ENCODE measurements at places on chromosomes 4 and X. TPM values are rescaled to one million over a fixed set of nuclear protein-coding genes. Genes with fewer than 3 reads are reported as not detected.

DNA sequence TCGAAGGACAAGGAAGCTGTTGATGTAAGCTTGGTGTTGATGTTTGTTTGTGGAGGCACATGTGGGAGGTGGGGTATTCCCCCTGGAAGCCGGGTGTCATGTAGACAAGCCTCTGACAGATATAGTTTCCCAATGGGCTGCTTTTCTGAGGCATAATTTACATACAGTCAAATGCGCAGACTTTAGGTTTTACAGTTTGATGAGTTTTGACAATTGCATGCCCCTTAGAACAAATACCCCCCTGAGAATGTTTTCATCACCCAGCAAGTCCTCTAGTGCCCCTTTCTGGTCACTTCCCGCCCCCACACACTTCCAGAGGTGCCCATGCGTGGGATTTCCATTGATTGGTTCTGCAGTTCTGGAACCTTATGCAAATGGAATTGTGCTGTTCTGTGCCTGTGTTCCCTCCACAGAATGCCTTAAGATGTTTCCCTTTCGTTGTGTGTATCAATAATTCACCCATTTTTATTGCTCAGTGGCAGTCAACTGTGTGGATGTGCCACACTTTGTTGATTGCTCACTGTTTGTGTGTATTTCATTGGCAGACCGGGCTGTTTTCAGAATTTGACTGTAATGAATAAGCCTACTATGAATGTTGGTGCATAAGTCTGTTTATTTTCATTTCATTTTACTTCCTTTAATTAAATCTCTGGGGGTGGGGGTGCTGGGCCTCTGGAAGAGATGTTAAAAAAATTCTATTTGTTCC lies 8.5 kb downstream of the EVC start:
- no peak for DNase-seq

DNA sequence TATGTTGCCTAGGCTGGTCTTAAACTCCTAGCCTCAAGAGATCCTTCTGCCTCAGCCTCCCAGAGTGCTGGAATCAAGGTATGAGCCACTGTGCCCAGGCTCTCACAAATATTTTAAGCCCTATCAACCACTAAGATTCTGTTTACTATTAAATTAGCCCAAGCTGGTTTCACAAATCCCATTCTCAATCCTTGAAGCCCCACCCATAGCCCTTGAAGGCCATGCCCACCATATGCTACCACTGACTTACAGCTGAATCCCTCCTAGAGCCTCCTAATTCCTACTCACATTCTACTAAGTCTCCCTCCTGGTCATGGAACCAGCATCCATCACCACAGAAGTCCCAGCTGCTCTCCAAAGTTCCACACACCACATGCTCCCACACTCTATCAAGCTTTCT lies 9.7 kb downstream of the GRIPAP1 start:
- no peak for DNase-seq

DNA sequence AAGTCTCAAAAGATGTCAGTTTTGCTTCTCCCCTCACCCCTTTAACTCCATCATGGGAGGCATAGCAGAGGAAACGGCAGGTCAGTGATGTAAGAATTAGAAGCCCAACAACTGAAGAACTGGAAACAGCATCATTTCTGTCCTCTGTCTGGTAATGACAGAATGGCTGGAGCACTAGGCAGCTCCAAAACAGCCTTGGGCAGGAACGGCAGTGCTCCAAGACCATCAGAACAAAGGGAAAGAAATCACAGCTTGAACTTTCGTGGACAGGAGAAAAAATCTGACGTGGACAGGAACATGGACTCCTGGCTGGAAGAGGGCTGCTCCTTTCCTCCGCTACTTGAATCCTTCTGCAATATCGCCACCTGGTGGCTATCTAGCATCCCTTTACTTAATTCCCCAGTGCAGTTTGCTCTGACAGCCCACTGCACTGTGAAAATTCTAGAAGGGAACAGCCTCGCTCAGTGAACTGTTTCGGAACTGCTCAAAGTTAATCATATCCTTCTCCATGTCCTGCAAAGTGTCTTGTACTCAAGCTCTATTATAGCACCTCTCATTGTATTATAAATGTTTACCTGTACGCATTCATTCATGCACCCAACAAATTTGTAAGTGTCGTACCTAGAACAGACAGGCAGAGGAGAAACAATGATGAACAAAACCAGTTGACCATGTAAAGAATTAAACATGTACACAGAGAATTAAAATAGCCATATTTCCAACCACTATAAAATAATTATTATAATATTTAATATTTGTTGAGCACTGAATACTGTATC lies 20.4 kb downstream of the SLC25A53 start:
- DNase-seq: no peak

DNA sequence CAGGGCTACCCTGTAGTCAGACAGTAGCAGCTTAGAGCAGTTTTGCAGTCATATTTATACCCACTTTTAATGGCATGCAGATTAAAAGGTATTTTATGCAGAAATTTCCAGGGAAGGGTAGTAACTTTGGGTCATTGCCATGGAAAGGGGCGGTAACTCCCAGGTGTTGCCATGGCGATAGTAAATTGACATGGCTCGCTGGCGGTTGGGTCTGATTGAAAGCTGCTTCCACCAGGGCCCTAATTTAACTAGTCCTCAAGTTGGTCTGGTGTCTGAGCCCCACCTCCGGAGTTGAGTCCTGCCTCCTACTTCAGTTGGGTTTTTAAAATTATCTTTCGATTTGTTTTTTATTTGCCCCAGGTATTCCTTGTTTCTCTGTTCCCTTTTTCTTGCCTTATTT lies 70.1 kb downstream of the NAA11 start:
- no peak for DNase-seq

- DNase-seq: no peak
Observed at GRCh38 chr4:178293601-178294000, 851.4 kb upstream of the AGA start.

DNA sequence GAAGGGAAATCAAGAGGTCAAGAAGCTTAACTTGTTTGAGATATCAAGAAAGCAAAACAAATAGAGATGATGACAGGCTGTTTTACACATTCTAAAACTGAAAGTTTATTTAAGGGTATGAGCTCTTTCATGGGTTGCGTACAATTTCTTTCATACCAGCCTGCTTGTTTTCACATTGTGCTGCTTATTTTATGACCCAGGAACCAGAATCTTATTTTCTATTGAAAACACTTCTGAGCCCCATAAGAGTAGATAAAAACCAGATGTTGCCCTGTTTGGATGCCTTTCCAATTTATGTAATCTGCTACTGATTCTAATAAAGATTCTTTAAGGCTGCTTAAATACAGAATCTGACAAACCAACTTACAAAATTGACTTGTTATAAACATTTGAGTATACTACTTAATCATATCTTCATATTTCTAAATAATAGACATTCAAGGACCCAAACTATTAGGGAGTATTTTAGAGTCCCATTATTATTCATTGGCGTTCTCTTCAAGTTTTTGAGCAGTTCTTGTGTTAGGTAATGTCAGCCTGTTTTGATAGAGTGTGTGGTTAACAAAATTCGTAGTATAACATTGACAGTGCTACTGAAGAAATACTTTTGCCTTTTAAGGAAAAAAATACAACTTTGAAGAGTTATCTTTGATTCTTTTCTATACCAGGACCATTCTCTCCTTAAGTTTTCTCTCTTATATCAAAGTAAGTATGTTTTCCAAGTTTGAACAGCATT lies 74.4 kb downstream of the PDLIM5 start:
- no peak for DNase-seq

DNA sequence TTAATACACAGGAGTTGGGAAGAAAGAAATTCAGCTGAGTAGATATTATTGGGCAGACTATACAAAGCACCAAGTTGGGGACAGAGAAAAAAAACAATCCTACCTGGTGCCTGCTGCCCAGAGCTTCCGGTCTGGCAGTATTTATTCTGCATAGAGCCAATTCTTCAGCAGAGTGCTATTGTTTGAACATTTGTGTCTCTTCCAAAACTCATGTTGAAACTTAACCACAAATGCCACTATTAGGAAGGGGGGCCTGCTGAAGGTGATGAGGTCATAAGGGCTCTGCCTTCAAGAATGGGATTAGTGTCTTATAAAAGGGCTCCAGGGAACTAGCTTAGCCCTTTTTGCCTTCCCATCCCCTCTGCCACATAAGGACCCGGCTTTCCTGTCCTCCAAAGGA lies 136.2 kb downstream of the EVC2 start:
- DNase-seq: no peak

DNA sequence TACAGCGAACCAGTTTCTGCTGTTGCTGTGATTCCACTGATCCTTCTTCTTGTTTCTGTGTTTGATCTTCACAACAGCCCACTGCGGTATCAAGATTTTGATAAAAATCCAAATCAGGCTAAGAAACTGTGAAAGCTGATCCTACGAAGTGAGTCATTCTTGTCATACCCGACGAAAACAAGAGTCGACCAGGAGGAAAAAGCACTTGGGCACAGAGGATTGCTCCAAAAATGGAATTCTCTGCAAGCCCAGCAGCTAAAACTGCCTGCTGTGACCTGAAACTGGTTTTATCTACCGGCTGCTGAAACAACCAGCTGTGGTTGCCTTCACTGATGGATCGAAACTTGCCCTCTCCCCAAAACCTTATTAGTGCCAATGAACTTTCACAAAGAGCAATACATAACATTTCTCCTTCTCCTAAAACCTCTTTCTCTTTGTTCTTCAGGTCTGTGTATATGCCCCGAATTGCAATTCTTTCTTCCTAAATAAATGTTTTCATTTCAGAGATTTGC lies 607.0 kb upstream of the PRKX start:
- DNase-seq: no peak

IL9R gene
- total RNA-seq: not detected

BEND4 gene
- 0.05 TPM for total RNA-seq
